BJ (cell line): ENCODE measurements at places on chromosomes 2 and 18.

DNA sequence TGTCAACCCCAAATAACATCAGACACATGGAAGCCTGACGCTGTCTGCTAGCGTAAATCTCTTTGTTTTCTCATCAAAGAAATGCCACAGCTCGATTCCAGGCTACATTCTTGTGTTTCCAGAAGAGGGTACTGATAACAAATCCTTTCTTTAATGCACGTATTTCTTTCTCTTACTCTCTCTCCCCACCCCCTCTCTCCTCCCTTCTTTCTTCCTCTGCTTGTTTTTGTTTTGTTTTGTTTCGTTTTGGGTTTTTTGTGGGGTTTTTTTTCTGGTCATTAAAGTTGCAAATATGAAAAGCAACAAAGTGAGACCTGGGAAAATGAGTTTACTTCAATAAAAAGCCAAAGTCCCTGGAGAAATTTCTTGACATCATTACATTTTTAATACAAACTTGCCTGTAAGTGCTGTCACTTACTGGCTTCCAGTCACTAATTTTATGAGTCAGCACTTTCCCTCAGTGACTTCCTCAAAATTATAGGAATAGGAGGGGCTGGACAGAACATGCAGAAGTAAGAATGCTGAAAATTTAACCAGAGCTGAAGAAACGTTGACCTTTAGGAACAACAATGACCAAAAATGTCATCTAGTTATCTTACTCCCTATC, 106.7 kb upstream of the NABP1 start:
- no peak for DNase-seq

- no peak for DNase-seq
These were observed 5.9 kb upstream of the RHBDD1 start for GRCh38 chr2:226829721-226830631.

DNA sequence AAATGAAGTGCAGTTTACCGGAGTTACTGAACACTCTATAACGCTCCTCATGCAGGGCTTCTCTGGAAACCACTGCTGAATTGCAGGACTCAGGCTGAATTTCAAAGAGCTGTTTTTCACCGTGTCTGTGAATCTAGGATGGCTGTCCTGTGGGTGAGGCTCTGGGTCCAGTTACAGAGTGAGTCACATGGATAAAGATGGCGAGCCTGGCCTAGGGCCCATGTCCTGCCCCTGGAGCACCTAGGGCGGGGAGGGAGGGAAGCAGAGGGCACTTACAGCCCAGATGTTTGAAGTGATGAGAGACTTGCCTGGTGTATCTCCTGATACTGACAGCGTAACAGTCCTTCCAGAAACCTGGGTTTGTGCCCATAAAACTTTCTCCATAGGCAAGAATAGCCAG, 583.0 kb downstream of the IRS1 start:
- no peak for DNase-seq

DNA sequence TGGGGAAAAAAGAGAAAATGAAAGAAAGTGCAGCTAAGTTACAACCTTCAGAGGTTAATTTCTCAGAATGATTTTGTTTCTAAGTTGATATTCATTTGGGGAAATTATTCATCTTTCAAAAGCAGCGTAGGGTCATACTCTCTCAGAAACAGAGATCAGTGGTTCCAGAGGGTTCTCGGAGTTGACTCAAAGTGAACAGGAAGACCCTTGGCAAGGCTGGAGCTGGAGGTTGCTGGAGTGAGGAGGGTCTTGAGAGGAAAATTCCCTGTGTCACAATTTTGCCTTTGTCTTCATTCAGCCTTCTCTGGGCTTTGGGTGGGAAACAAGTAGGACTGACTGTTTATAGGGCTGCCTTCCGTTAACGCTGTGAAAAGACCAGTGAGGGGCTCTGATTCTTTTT, 168.2 kb downstream of the ICOS start:
- DNase-seq: no peak

DNA sequence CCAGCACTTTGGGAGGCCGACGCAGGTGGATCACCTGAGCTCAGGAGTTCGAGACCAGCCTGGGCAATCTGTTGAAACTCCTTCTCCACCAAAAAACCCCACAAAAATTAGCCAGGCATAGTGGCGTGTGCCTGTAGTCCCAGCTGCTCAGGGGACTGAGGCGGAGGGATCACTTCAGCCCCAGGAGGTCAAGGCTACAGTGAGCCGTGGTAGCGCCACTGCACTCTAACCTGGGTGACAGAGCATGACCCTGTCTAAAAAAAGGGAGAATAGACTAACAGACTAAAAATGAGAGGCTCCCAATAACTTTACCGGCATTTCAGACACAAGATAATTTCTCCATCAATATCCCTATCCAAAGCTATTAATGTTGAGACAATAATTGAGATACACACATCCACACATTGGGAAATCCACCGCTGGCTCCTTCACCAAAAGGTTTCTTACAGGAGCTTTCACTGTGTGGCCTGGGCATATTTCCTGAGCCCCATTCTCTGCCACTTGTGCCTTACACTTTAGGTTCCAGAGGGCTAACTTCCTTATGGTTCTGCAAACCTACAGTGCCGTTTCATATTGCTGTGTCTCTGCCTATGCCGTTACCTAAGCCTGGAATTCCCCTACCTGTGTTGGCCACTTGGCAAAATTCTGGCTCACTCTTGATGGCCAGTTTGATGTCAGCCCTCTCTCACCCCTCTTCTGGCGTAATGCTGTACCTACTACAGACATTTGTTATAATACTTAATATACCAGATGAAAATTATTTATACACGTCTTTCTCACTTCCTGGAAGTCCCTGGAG, 115.8 kb upstream of the ZFP36L2 start:
- no peak for DNase-seq

GRCh38 chr2:222439692-222440091, 15.3 kb downstream of the SGPP2 start:
- no peak for DNase-seq

DNA sequence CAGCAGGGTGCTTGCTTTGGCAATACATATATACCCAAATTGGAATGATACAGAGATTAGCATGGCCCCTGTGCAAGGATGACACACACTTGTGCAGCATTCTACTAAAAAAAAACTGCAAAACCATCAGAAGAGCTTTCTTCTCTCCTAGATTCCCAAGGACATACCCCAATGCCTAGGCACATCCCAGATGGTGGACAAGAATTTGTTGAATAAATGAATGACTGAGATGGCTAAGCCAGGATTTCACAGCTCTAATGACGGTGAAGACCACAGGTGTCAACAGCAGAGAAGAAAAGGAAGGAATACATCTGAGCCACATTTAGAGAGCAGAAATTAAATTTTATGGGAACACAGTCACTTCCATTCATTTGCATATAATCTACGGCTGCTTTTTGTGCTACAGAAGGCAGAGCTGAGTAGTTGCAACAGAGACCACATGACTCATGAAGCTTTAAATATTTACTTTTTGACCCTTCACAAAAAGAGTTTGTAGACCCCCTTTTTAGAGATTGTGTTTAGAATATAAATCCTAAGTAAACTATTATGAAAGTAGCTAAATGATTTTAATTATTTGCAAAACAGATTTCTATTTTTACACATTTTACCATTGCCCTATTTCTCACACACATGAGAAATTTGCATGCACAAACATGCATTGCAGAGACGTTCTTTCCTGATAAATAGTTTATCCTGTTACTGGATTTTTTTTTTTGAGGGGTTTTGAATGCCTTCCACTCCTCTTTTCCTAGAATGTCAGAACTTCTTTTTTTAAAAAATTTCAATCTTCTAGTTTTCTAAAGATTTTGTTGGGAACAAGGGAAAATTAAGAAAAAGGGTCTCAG, 119.0 kb downstream of the PMAIP1 start:
- DNase-seq: no peak

- no peak for DNase-seq
These were observed 319.2 kb downstream of the LRATD1 start for GRCh38 chr2:14951569-14952285.

- DNase-seq: no peak
These were observed 619.0 kb downstream of the SLC4A3 start for GRCh38 chr2:220246386-220246785.

DNA sequence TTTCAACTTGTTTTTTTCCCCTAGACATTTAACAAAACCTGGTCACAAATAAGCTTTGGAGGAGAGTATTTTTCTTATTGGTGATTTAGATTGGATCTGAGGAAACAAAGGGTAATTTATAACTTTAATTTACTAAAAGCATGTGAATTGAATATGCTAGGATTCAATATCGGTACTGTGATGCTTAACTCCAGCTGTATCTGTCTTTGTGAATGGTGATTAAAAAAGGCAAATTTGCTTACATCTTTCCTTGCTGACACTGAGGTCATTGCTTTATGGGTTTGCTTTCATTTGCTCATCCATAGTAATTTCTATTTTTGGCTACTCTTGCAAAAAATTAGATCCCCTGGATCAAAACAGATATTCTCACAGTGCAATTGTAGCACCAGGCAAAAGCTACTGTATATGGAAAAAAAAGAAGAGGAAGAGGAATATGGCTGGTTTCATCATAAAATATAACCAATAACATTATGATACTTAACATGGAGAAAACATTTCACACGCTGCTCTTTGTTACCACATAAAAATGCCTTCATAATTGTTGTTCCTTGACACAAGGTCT, 832.0 kb upstream of the ZEB2 start:
- DNase-seq: no peak

DNA sequence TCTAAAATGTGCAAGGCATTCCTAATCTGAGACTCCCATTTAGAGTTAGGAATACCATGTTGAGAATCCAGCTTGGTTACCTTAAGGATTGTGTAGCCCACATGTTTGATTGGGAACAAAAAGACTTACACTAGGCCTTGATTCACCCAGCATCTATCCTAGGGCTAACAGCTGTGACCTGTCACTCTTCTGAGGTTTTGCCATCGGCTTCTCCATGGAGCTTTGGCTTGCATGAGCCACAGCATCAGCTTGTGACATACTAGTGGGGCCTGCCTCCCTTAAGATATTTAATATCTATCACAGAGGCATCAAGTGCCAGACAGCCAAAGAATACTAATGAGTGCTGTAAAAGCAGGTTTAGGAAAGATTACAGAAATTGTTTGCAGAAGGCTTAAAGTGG, 241.3 kb upstream of the UBE2E3 start:
- no peak for DNase-seq

DNA sequence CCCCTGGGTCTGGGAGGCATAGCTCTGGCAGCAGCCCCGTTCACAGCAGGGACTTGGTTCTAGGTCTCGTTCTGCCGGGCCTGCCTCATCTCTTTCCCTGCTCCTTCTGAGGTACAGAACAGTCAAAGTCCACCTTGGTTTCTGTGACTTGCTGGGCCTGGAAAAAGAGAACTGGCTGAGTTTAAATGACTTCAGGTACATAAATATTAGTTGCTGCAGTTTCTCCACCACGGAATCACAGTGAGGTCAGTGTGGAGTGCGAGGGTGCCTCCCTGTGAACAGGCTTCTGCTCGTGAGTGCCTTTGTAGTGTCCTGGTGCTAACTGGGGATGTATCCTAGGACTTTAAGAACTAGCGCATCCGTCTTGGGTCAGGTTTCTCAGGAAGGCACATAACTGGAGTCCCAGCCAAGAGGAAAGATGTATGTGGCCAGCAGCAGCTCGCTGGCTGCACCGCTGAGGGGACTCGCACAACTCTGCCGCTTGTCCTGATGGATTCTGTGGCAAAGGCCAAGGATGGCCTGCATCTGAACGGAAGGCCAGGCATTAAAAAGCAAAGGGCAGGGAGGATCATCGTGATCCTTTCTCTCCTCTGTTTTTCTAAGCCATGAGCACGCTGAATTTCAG, 188.6 kb downstream of the SH3RF3 start:
- no peak for DNase-seq

- no peak for DNase-seq
These were observed 218.2 kb downstream of the SNTG2 start for GRCh38 chr2:1168846-1169245.

DNA sequence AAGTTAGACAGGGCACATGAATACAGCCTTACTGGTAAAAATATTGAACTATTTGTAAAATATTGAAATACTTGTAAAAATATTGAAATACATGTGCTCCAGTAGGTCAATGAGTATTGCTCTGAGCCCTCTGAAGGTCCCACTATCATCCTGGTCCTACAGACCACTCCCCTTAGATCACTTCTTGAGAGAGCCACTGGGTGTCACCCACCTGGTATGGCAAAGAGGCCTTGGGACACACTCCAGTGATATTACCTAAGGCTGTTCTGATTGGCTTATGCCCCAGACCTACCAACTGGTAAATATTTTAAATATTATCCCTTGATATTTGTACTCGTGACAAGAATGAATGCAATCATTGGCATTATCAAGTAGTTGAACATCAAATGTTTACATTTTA, 5.0 kb downstream of the THSD7B start:
- DNase-seq: no peak

DNA sequence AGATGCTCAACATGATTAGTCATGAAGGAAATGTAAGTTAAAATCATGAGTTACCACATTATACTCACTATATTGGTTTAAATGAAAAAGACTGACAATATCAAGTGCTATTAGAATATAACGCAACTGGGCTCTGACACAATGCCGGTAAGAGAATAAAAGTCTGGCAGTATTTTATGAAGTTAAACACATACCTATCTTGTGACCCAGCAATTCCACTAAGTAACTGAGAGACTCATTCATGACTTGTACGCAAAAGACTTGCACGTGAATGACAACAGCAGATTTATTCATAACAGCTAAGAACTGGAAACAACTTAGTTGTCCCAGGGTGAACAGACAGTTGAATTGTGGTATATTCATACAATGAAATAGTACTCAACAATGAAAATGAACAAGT, 342.1 kb downstream of the SLC4A3 start:
- DNase-seq: peak; percentile 79

- no peak for DNase-seq
These were observed 1100.2 kb downstream of the CBLN2 start for GRCh38 chr18:71443706-71444480.

GRCh38 chr2:128196471-128196931, 105.5 kb downstream of the UGGT1 start:
- no peak for DNase-seq

DNA sequence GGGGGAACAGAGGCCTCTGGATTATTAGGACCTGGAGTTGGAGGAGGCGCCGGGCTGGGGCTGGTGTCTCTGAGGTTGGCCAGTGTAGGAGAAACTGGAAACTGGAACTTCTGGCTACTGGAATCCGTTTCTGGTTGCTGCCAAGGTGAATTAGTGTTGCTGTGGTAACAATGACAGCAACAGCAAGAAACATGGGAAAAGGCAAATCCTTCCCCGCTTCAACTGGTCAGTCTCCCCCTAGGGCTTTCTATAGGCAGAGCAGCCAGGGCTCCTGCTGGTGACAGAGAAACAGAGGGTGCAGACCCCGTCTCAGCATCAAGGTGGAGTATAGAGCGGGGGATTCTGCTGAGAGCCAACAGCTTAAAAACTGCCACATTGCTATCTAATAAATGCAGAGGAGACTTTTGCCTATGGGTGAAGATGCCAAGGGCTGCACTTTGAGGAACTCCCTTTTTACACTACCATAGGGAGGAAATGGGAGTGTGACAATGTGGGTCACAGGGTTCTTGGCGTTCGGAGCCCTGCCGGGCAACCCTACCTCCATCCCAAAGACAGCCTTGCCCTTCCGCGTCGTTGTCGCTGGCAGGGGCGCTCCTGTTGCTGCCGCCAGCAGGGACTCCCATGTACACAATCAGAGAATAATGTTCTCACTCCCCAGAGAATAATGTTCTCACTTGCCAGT, 81.4 kb upstream of the CABLES1 start:
- no peak for DNase-seq

- DNase-seq: no peak
These were observed 251.4 kb upstream of the ZEB2 start for GRCh38 chr2:144771348-144771747.

GRCh38 chr2:108998911-108999310, 9.9 kb upstream of the EDAR start:
- DNase-seq: no peak

GRCh38 chr2:233835230-233836186, 18.8 kb downstream of the HJURP start:
- no peak for DNase-seq
